Esophagus squamous epithelium (tissue), 5 donors: ENCODE measurements at places on chromosomes 6 and 20.

DNA sequence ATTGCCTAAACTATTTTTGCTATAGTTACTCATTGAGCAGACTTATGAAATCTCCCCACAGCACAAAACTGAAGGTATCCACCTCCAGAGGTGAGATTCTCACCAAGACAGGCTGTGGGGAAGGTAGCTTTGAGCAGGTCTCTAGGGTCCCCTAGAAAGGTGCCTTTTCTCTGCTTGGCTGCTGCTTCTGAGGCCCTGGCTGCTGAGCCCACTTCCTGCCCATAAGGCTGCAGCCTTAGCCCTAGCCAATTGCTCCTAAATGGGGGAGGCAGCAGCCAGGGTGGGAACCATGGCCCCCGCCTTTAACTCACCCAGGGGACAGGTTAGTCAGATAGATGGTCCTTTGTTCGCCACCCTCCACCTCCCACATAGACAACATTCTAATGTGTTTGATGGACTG is 3.6 kb downstream of the NT5E start:
- DNase-seq = no peak

DNA sequence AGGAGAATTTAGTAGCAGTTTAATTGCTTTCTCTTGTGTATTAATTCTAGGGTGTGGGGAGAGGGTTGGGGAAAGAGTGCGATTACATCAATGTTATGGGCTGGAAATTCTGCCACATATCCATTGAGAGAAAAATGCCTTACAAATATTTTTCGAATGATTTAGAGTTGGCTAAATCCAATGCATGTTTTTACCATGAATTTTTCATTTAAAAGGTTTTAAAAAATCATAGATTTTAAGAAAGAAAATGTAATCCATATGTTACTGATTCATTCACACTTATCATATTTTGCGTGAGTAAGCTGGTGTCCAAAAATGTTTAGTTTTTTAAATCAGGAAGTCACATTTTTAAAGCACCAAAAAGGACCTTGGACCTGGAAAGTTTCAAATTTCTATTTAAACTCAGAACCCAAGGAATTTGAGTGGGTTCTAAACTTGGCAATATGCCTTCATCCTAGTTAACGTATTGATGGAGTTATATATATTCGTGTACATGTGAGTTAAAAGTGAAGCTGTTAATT is 627.4 kb upstream of the CITED2 start:
- no peak for DNase-seq

DNA sequence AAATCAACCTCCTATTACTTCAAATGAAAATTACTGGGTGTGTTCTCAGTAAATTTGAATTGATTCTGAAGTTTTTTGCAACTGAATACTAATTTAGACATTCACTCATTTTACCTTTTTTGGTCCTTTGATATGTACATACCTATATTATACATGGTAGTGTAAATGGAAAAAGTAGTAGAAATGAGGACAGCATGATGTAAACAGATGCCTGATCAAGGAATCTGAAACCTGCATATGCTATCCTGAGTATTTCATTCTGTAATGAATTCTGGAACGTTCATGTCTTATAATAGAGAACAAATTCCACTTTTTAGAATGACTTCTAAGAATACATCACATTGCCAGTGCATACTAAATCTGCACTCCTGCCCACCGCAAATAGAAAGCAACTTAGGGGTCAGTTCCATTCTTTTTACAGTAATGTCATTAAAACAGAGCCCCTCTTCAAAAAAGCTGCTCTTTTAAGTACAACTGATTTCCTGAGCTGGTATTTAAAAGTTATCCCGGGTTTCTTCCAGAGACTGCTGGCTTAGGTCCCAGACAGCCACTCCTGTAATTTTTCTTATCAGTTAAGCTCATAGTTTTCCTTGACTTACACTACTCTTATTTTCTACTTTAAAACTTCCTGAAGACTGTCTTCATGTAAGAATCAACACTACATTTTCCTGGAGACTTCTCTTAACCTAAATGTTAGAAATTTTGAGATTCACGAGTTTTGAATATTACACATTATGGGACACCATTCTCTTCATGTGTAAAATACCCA is 48.4 kb downstream of the MAP3K7 start:
- no peak for DNase-seq

- DNase-seq = no peak
These were observed 115.5 kb downstream of the IRF4 start for GRCh38 chr6:506920-507622.

DNA sequence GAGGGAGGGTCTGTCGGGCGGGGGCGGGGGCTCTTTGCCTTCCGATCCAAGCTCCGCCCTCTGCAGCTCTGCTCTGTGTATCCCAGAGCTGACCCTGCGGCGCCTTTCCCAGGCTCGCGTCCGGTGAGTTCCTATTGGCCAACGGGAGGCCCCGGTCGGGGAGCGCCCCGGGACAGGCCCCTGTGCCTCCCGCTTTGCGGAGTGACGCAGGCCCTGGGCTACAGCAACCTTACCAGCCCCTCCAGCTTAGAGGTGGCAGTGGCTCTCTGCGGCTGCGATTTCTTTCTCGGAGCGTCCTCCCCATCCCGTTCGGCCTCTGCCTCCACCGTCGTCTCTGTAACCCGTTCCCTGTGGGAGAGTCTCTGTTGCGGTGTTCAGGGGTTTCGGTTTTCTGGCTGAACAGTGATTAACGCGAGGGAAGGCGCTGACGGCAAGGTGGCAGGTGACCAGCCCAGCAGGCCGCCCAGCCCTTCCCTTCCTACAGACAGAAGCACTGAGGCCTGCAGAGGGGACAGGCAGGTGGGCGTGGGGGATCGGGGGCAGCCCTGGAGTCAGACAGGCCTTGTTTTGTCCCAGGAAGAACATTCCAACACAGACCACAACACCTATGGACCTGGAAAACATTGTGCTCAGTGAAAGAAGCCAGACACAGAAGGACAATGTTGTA is 18.1 kb upstream of the CEBPB start:
- no peak for DNase-seq

DNA sequence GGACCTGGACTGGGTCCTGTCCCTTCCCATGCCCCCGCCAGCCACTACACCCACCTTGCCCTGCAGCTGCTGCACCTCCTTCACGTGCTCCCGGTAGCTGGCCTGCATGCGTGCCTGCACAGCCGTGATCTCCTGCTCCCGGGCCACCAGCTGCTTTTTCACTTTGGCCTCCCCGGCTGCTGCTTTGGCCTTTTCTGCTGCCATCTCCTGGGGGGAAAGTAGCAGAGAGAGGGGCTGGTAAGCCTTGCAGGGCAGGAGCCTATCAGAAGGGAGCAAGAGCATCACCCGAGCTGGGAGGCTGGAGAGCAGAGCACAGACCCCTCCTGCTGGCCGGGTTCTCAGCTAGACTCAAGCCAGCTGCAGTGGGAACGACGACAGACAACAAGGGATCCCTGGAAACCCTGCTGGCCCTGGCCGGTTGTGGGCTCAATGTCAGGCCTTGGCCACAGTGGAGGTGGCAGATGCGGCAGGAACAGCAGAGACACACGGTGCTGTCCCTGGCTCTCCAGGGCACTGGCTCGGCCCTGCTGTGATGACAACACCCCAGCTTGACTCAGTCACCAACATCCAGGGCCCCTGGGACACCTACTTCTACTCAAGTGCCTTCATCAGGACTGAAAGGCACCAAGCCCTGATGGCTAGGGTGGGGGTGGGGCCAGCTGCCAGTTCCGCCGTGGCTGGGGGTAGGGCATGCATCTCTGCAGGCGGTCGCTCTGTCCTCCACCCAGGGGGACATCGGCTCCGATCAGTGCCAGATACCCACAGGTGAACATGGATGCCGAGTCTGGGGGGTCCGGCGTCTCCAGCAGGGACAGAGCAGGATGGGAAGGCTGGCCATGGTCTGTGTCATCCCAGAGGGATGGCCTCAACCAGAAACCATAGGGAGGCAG is 45.3 kb downstream of the RRBP1 start:
- DNase-seq = no peak

DNA sequence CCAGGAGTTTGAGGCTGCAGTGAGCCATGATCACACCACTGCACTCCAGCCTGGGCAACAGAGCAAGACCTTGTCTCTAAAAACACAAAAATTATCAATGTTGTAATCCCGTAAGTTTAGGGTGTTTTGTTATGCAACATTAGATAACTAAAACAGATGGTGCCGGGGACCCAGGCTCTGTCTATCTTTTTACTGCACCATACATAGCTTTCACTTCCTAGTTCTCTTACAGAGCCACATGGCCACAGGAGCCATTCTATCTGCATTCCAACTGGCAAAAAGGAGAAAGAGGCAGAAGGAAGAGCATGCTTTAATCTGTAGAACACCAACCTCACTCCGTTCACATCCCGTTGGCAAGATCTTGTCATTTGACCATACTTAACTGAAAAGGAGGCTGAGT is 5.4 kb upstream of the TCF15 start:
- no peak for DNase-seq

DNA sequence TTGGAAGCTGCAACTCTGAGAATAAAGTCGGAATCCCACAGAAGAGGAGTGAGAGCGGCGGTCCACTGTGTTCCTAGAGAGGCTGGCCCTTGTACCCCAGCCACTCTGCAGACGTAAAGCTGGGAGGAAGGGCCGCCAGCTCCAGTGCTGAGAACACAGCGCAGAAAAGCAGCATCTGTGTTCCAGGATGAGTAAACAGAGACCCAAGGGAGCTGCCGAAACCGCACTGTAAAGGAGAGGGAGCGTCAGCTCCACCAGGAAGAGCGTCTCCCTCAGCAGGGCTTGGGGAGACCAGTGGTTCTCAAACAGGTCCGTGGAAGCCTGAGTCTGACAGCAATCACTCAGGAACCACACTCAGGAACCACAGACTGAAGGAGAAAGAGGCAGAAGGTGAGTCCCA is 134.0 kb downstream of the WDR27 start:
- no peak for DNase-seq

DNA sequence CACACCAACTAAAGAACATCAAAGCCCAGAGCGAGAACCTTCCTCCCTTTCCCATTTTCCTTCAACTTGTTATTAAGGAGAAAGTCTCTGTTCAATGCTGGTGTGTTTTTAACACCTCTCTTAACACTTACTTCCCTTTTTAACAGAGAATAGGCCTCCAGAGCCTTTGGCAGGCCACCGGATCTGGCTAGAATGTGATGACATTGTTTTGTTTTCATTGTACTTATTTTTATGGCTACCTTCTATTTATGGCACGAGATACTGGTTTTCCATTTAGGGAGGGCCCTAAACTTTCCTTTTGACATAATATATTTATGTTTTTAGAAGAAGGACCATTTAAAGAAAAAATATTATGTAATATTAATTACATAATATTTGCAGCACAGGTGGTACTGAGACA is 21.6 kb downstream of the TCF15 start:
- no peak for DNase-seq

GRCh38 chr6:48194596-48195295 is 83.7 kb upstream of the PTCHD4 start:
- no peak for DNase-seq

GRCh38 chr6:44094403-44095242 is 32.6 kb downstream of the MRPL14 start:
- no peak for DNase-seq

- no peak for DNase-seq
These were observed 189.4 kb downstream of the SLC16A10 start for GRCh38 chr6:111276736-111277135.

GRCh38 chr20:8151372-8151771 is 19.3 kb downstream of the PLCB1 start:
- no peak for DNase-seq

- no peak for DNase-seq
These were observed 86.8 kb downstream of the HAO1 start for GRCh38 chr20:7853493-7853892.

DNA sequence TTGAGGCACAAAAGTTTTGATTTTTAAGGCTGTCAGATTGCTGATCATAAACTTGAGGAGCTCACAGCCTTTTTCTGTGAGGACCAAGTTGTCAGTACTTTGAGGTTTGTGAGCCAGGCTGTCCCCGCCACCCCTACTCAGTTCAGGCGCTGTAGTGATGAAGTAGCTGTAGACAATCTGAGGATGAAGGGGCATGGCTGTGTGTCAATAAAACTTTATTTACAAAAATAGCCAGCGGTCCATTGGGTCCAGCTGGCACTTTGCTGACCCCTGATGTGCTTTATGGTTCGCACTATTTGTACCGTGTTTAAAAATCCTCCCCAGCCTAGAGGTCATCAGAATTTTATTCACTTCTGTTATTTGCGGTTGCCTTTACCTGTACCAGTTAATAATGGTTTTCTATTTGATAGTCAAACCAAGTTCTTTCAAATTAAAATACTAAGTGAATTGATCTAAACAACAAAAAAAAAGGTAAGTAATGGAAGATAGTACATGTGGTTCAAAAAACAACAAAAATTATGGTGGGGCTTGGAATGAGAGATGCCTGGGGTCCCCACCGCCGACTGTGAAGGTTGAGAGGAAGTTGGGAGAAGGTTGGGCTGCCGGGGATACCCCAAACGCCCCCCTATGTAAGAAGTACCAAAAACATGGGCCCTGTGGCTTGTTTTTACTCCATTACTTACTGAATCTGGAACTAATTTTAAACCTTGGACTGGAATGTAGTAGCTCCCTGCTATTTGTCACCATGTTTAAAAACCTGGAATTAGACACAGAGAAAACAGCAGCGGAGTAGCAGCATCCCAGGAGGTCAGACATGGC is 123.6 kb downstream of the SYCP2 start:
- no peak for DNase-seq

DNA sequence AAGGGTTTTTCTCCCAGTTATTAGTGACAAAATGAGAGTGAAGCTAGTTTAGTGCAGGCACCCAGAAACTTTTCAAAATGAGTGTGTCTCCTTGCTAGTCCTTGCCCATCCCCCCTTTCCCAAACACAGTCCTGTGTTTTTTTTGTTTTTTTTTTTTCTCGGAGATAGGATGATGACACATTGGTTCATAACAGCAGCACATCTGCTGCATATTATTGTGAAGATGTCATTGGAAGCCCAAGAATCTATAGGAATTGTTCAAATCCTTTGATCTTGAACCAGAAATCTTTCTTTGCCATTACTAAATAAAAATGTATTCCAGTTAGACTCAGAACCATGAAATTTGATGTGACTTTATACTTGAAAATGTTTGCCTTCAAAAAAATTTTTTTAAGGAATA is 162.4 kb downstream of the FRK start:
- no peak for DNase-seq

DNA sequence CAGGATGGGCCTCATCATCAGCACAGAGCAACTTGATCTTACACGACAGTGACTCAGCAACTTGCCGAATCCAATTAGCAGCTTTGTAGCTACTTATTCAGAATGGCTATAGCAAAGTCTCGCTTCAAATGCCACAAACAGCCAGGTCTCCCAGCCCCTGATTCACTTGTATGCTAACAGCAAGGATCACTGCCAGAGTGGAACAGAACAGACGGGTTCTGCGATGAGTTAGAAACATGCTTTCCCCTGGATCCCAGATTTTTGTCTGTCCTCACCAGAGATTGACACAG is 254.4 kb downstream of the NRN1 start:
- DNase-seq = no peak

DNA sequence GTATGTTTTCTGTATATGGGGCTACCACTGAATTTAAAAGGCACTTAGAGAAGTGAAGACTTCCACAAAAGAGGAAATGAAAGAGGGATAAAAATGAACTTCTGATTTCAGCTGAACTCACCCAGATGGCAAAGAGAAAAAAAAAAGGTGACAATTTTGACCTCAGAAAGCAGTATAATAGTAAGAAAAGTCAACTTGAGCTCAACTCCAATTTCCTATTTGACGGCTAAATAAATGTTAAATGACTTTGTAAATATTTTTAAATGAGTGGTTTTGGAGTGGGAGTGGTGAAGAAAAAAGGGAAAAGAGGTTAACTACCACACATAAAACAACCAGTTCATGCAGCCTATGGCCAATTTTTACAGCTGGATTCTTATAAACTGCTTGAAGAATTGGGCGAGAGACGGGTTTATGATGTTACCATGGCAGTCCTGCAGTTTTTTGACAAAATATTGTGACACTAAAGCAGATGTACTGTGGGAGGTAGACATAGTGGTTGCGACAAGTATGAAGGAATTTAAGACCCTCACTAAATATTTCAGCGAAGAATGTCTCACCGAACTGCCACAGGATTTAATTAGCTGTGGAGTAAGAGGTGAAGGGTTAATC is 49.8 kb upstream of the ADTRP start:
- DNase-seq = no peak
